H54 (cell line): ENCODE measurements at places on chromosomes 11 and 22.

DNA sequence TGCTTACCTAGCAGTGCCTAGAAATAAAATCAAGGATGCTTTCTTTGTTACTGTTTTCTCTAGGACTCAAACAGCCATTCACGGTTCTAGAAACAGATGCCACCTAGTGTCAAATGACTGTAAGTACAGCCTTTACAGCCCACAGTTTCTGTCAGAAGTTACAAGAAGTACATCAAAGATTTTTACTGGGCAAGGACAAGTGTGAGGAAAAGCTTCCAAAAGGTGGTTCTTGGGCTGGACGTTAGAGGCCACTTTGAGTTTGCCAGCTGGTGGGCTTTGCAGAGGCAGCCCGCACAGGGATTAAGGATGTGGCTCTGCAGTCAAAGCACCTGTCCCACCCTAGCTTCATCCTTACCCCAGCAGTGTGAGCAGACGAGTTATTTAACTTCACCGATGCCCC, 6.9 kb downstream of the KMT5B start:
- peak; percentile 49 for DNase-seq

GRCh38 chr11:6596239-6596877, 7.1 kb downstream of the RRP8 start:
- no peak for DNase-seq

DNA sequence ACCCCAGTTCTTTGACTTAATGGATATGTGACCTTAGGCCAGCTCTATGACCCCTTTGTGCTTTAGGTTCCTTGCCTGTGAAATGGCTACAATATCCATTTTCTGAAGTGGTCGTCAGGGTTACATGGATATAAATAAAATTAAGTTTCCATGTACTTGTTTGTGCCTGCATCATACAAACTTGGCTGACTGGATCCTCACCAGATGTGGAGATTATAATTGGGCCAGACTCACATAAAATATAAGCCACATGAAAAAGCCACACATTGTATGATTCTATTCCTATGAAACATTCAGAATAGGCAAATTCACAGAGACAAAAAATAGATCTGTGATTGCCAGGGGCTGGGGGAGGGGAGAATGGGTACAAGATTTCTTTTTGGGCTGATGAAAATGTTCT, 100.9 kb upstream of the USP47 start:
- DNase-seq, result no peak

DNA sequence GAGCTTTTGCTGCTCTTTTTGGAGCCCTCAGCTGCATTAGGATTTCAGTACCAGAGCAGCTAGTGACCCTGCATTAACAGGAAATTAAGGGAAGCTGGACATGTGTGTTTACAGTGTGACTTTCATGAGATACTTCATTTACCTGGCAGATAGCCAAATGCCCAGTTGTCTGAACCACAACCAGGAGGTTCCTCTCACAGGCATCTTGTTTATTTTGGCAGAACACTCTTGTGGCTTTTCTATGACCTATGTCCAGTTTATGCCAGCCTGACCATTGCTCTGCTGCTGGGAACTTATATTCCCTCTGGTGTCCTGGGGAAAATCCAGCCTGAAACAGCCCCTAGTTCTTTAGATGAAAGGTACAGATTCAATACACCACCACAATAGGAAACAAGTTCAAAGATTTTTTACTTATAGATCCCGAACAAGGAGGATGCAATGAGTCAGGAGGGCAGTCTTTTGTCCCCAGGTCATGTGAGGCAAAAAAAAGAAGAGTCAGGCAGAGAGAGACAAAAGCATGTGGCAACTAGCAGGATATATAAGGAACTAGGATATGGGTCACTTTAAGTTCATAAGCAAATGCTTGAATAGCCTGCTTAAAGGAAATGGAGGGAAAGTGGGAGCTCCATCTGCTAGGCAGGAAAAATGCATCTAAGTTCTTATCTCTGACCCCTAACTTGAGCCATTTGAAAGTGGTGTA, 379.3 kb downstream of the INSC start:
- DNase-seq, result no peak

DNA sequence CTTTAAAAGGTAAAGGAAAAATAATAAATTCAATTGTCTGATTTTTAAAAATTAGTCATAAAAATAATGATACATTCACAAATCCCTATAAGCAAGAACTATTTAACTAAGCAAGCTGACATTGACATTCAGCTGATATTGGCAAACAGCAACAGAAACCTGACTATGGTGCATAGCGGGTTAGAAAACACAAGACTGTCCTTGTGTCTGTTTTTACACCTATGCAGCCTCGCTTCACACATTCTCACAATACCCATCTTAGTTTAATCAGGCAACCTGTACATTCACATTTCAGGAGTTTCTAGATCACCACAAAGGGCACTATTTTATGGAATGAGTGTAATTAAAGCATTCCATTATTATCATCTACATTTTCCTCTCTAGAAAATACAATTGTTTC, 737.1 kb downstream of the KCNA4 start:
- no peak for DNase-seq

DNA sequence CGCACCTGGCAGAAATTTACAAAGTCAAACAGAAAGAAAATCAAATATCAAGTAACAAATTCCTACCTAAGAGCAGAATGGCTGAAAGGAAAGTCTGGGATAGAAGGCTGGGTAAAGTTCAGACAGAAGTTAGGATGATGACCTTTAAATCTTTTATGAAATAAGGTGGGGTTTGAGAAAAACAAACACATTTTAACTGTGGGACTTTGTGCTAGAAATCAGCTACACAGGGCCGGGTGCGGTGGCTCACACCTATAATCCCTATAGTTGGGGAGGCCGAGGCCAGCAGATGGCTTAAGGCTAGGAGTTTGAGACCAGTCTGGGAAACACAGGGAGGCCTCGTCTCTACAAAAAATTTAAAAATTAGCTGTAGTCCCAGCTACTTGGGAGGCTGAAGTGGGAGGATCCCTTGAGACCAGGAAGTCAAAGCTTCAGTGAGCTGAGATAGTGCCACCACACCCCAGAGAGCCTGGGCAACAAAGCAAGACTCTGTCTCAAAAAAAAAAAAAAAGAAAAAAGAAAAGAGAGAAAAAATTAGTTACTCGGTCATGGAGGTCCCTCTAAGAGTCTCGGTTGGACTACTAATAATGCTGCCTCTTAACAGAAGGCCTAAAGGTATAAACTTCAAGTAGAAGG, 119.7 kb upstream of the BID start:
- DNase-seq, result no peak

DNA sequence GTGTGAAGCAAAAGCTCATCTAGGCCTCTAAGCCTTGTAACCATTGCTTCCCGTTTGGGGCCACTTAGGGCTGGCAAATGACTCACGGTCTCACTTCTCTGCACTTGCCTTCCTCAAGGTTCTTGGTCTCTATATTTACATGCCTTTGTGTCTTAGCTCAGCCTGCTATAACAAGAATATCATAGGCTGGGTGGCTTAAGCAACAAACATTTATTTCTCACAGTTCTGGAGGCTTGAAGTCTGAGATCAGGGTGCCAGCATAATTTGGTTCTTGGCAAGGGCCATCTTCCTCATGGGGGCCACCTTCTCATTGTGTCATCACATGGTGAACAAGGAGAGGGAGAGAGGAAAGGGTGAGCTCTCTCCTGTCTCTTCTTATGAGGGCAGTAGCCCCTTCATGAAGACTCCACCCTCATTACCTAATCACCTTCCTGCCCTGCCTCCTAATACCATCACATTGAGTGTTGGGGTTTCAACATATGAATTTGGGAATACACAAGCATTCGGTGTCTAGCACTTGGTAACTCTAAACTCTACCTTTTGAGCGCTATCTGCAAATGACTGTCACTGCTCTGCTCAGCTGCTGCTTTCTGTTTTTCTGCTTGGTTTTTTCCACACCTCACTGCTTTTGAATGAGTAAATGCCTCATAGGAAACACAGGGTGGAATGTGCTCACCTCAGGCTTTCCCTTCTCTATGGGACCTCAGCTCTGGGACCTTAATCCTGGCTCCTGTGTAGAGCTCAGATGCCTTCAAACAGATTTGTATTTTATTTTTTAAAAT, 16.2 kb upstream of the ME3 start:
- DNase-seq, result no peak

GRCh38 chr22:46846832-46847355, 84.4 kb downstream of the TBC1D22A start:
- no peak for DNase-seq

DNA sequence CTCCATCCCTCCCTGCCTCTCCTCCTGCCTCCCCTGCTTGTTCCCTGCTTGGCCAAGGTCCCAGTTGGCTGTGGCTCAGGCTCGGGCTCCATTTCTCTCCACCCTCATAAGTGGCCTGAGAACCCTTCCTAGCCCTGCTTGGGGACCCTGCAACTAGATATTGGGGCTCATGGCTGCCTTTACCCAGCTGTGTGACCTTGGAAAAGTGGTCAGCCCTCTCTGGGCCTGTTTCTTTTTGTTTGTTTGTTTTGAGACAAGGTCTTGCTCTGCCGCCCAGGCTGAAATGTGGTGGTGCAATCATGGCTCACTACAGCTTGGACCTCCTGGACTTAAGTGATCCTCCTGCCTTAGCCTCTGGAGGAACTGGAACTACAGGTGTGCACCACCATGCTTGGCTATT, 20.3 kb upstream of the CABP2 start:
- DNase-seq, result no peak

- DNase-seq, result no peak
These were observed 42.9 kb downstream of the PRDM10 start for GRCh38 chr11:129959687-129960086.

- peak; percentile 68 for DNase-seq
These were observed 52.9 kb upstream of the CARS1 start for GRCh38 chr11:3109921-3110706.

DNA sequence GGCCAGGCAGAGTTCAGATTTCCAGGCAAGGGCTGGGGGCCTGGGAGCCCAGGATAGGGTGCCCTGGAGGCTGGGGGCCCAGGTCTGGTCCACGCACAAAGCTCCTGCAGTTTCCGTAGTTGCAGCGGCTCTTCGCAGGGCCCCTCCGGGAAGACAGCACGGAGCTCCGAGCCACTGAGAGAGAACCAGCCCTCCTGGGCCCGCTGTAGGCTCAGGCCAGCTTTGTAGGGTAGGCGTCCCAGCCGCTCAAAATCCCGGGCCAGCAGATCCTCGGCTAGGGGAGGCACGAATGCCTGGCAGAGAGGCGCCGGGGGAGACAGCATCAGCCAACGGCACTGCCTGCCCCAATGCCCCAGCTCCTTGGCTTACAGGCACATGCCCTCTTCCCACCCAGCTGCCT, 23.6 kb upstream of the PDE2A start:
- DNase-seq, result no peak

- DNase-seq, result no peak
These were observed 9.0 kb upstream of the AGBL2 start for GRCh38 chr11:47724041-47724729.

DNA sequence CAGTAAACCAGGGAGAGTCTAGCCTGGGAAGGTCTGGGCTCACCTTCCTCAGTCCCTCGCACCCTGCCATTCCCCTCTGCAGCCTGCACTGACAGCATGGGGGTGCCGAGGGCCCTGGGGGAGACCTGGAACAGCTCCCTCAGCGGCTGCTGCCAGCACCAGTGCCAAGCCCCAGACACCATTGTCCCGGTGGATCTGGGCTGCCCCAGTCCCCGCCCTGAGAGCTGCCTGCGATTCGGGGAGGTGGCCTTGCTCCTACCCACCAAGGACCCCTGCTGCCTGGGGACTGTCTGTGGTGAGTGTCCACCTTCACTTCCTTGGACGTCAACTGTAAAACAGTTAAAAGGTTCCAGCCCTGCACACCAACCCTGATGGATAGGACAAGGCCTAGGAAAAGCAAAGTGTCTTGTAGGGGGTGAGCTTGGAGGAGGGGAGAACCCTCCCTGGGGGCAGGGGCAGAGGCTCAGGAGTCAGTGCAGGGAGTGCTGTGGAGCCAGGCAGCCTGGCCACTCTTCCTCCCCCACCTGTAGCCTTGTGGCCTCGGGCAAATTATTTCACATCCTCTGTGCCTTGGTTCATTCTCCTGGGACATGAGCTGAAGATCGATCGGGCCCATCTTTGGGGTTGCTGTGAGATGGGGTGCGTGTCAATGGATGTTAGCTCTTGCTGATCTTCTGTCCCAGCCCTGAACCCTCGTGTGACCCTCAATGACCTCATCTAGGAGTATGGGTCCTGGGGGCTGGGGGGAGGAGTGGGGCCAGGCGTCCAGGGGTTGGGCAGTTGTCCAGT, 85.2 kb upstream of the MYOD1 start:
- no peak for DNase-seq

DNA sequence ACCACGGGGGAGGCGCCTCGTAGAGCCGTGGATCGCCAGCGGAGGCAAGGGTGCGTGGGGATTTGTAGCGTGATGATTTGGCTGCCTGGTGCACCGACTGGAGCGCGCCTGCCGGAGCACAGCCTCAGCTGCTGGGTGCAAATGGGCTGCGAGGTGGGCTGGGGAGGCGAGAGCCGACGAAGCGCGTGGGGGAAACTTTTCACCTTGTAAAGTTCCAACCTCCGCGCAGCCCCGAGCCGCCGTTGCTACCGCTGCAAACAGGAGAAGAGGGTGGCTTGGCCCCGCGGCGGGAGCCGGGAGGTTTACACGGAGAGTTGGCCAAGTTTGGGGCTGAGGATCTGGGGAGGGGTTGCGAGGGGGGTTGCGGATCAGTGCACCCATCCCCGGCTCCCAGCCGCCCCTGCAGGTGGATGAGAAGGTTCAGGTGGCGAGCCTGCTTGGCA, 528 bp downstream of the FAT3 start:
- no peak for DNase-seq

DNA sequence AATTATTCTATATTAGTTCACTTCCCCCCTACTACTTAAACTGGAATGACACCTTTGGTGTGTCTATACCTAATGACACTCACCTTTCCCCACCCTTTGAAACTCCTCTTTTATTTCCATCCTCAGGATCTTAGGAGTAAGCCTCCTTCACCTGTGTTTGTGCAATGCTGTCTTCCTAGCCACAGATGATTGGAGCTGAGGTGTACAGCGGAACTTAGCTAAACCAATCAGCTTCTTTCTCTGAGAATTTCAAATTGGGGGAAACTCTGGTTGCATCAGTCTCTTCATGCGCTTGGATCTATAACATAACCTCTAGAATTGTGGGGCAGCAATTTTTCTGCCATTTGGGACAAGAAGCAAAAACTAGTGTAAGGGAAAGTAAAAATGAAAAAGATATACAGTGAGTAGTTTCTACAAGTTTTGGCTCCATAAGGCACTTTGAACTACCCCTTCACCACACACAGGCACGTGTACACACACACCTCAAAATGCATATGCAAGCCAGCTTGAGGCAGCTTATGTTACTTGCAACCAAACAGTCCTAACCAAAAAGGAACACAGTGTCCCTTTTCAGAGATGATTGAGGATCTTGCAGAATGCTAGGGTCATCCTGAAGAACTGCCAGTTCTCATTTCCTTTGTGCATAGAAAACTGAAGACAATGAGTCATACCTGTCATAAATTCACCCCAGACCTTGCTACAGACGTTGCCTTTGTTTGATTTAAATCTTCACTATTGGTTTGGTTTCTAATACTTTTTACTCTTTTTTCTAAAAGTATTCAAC, 36.0 kb upstream of the LDLRAD3 start:
- DNase-seq, result peak; percentile 54

- DNase-seq, result no peak
These were observed 161.3 kb downstream of the MYO18B start for GRCh38 chr22:25903294-25903693.
